Stimulated activated CD4-positive, alpha-beta T cell treated with anti-CD3 and anti-CD28 coated beads, Interleukin-12 subunit alpha, Interleukin-12 subunit beta, amount 100 ng/mL, for 24 hours (primary cell): ENCODE measurements at places on chromosomes 1 and 21.

GRCh38 chr1:247535402-247535801 lies 838 bp downstream of the OR2C3 start:
- no peak for DNase-seq

- DNase-seq: no peak
Measured at GRCh38 chr1:245207056-245207638, 52.4 kb downstream of the KIF26B start.

- DNase-seq: no peak
Measured at GRCh38 chr1:197144570-197145325, 1.7 kb downstream of the ASPM start.

DNA sequence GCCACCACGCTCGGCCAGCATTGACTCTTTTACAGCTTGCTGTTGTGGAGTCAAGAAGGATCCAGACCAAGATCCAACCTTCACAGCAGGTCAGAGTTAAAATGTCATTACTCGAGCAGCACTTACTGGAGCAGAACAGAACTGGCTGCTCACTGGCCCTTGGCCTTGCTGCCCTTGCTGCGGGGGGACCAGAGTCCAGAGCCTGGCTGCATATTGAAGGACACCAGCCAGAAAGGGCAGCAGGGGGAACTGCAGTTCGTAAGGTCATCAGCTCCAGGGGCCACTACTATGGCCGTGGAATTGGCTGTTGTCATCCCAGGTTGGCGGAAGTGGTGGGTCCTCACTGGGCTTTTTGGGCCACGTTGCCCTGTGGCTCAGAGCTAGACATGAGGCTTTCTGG lies 15.3 kb upstream of the GPR137B start:
- DNase-seq: no peak

GRCh38 chr1:53066891-53067738 lies 5.1 kb downstream of the PODN start:
- no peak for DNase-seq

- DNase-seq: no peak
Measured at GRCh38 chr21:19228226-19228625, 824.6 kb upstream of the TMPRSS15 start.

- DNase-seq: no peak
Measured at GRCh38 chr1:30100524-30100862, 622.9 kb downstream of the MATN1 start.

- DNase-seq: no peak
Measured at GRCh38 chr1:228463559-228464455, 23.4 kb upstream of the RNF187 start.

- DNase-seq: no peak
Measured at GRCh38 chr1:226700861-226701260, 38.2 kb downstream of the ITPKB start.

DNA sequence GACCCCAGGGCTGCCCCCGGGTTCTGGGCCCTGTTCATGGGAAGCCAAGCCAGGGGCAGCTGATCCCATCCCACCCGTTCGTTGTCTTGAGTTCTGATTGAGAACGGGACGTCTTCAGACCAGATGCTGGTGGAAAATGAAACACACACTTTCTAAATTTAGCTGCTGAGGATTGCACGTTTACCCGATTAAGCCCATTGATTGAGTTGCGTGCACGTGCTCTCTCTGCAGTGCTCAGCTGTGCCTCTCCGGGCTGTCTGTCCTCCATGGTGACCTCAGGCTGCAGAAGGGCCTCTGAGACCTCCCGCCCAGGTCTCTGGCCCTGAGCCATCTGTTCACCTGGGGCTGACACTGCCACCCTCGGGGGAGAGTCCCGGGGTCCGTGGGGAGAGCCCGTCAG lies 27.0 kb upstream of the PEX10 start:
- DNase-seq: no peak

- DNase-seq: no peak
Measured at GRCh38 chr1:8598783-8599182, 218.7 kb downstream of the RERE start.

DNA sequence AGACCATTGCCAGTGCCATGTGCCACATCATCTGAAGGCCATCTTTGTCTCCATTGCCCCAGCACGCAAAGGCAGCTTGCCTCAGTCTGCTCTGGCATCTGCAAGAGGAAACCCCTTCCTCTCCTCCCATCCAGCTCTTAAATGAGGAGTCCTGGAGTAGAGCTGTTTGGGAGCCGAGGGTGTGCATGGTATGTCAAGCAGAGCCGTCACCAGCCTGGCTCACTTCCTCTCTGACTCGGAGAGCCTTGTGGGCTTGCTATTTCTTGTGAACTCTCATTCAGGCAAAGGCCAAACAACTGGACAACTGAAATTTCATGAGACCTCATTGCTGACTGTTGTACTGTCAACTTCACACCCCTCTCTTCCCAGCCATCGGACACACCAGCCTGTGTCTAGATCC lies 143.9 kb downstream of the SIPA1L2 start:
- no peak for DNase-seq

DNA sequence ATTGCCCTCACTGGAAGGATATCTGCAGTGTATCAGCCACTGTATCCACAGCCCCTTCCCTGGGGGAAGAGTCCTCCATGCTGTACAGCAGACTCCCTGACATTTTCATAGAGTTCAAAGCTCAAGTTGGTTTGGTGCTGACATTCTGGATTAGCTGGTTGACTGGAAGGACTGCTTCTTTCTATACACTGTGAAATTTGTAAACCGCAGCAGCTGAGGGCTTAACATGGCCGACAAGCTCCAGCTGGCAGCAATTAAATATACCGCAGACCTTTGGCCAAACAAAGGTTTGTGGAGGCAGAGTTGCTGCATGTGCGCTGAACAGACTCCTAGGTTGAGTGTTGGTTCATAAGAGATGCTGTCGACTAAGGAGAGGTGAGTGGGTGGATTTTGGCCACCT lies 126.4 kb downstream of the DHRS3 start:
- DNase-seq: no peak

DNA sequence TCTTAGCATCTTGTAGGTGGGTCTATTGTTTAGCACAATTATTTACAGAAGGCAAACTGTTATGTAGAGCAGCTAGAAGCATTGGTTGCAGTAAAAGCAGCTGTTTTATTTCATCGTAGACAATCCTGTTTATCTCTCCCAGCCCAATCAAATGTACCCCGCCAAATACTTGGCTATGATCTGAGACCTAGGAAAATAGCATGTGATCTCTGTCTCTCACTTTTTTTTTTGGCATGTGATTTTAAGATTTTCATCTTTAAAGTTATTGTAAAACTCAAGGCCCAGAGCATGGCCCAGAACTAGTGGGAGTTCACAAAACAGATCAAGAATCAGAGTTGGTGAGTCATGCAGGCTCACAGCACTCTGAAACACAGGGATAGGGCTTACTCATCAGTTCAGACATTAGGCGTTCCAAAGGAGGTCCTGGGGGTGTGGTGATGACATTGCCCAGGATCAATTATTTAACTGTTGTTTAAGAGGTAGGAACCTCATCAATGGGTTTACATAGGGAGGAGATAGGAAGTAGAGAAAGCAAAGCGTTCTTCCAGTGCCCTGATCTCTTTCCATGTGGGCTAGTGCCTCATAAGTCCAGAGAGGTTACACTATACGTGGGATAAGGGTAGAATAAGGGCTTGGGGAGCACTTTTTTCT lies 40.2 kb downstream of the TBX19 start:
- DNase-seq: no peak

GRCh38 chr1:77322061-77322900 lies 40.5 kb downstream of the AK5 start:
- no peak for DNase-seq

GRCh38 chr1:2830761-2831425 lies 29.4 kb upstream of the TTC34 start:
- no peak for DNase-seq

DNA sequence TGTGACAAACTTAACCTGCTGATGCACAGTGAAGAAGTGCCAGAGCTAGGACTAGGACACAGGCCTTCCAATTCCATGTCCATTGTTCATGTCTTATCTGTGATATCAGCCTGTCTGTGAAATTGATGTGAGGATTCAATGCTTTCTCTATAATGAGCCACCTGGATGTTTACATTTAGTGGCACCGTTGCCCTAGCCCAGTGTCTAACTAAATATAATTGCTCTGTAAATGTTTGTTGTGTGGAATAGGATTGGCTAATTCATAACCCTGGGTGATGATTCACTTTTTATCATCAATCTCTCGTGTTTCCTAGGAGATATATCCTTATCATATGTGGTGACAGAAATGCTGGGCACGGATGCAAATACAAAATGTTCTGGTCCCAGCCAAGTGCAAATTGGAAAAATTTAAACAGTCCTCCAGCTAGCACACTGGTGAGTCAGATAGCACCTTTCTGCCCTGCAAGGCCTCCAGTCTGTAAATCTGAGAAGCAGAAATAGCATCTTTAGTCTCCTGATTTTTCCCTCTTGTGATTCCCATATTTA lies 46.9 kb upstream of the GNG12 start:
- DNase-seq: no peak

DNA sequence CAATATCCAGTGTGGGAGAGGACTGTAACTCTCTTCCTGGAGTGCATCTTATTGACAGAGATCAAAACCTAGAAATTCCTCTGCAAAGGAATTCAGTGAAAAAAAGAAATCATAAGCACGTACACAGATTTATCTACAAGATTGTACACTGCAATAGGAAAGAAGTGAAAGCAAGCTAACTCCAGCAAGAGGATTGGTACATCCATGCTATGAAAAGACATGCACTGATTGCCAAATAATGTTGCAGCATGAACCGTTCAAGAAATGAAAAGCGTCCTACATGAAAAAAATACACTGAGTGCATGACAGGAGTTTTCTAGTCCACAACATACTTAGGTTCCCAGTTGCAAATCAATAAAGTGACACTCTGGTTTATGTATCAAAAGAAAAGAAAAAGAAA lies 1.9 kb upstream of the MGST3 start:
- no peak for DNase-seq
